Endodermal cell (in vitro differentiated cells): ENCODE measurements at places on chromosomes 7 and 10.

DNA sequence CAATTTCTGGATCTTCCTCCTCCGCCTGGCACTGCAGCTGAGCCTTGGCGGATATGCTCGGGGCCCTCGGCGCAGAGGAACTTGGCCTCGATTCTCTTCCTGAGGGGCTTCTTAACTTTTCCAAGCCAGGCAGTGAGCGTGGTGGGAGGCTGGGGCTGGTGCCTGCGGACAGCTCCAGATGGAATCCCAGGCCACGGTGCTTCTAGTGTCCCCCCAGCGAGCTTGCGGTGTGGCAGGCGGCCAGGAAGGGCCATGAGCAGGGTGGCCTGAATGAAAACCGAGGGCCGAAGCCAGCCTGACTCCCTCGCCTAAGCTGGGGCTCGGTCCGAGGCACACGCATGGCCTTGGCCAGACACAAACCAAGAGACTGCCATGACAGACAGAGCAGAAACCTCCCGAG, 31.3 kb downstream of the RCC1L start:
- no peak for DNase-seq

- DNase-seq: peak; percentile 70
Observed at GRCh38 chr7:74202841-74203556, 6.8 kb upstream of the LAT2 start.

DNA sequence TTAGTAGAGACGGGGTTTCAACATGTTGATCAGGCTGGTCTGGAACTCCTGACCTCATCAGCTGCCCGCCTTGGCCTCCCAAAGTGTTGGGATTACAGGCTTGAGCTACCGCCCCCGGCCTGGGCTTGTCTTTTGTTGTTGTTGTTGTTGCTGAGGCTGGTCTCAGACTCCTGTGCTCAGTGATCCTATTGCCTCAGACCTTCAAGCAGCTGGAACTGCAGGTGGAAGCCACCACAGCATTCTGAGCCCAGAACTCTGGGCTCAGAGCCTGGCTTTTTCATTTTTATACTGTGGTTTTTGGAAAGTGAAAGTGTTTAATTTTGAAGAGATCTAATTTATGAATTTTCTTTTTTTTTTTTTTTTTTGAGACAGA, 16.2 kb upstream of the DNAJB6 start:
- DNase-seq: no peak

GRCh38 chr10:21515361-21516241, 9.9 kb downstream of the SKIDA1 start:
- peak; percentile 55 for DNase-seq

DNA sequence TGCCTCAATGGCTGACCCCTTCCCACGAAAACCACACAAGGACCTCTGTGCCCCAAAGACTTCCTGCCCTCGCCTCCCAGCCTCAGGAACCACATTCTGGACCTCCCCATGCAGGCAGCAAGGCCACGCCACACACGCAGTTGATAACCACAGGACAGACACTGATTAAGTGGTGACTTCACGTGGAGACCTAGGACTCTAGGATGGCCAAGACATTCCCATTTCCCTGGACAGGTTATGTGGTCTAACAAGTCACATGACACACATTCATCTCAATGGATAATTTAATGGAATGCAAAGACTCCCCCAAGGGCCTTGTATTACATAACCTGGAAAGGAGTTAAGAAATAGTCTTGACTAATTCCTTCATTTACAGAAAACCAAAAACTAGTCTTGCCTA, 110.2 kb downstream of the LARP4B start:
- DNase-seq: no peak

DNA sequence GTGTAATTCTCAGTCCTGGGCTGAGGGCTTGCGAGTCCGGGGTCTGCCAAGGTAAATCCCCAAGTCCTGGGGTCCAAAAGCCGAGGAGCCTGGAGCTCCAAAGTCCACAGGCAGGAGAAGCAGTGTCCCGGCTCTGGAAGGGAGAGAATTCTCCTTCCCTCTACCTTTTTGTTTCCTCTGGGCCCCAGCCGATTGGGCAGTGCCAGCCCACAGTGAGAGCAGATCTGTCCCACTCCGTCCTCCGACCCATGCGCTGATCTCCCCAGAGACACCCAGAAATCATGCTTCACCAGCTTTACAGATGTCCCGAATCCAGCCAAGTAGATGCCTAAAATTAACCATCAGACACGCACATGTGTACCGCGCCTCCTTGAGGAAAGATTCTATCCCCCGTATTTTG, 8.1 kb upstream of the VIPR2 start:
- no peak for DNase-seq
